ENCODE measurements at places on chromosomes 13 and 19.

GRCh38 chr13:94270556-94270955 lies 208.9 kb downstream of the DCT start:
- no peak for DNase-seq

GRCh38 chr19:49017666-49018351 lies 918 bp upstream of the LHB start:
- no peak for DNase-seq

- DNase-seq = peak; percentile 100
Measured at GRCh38 chr19:44890366-44891015, 563 bp upstream of the TOMM40 start.

DNA sequence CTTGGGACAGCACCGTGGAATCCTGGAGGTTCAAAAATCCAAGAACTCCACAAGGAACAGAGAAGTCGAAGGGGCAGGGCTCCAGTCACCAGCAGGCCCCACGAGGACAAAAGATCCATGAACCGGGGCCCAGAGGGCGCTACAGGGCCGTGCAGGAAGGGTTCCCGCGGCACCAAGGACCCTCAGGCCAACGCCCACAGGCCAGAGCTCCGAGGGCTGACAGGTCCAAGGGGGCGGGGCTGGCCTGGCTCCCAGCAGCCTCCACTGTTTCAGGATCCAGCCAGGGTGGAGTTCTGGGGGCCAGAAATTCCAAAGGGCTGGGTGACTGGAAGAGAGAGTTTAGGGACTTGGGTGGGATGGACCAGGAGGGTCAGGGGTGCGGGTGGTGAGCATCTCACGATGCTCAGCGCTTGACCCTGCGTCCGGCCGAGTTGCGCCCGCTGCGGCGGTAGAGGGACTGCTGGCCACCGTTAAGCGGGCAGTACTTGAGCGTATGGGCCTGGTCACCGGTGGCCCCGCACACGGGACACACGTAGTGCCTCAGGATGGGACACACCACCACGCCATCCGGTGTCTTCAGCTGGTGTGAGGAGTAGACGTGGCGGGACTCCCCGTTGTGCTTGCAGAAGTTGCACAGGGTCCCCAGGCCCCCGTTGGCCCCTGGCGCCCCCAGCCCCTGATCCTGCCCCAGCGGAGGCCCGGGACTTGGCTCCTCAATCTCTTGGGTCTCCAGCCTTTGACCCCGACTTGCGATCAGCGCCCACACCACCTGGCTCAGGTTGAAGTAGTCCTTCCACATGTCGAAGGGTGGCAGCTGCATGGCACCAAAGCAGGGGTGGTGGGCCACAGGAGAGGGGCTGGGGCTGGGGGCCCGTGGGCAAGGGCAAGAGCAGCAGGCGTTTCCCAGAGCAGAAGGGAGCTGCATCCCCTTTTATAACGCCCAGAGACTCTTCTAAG lies at the start of gene NANOS2:
NANOS2 (minus strand) TSS at position 905 of the 957 bp plus-strand sequence; CDS start at position 820, 85 bp downstream.
- no peak for DNase-seq

- DNase-seq = no peak
Measured at GRCh38 chr13:93244141-93244917, 17.7 kb downstream of the GPC6 start.

- DNase-seq = peak; percentile 1
Measured at GRCh38 chr13:19601749-19602725, 31.4 kb upstream of the MPHOSPH8 start.

- DNase-seq = no peak
Measured at GRCh38 chr13:45209229-45209628, 8.4 kb upstream of the KCTD4 start.

- DNase-seq = no peak
Measured at GRCh38 chr13:98068521-98068920, 74.4 kb upstream of the FARP1 start.

DNA sequence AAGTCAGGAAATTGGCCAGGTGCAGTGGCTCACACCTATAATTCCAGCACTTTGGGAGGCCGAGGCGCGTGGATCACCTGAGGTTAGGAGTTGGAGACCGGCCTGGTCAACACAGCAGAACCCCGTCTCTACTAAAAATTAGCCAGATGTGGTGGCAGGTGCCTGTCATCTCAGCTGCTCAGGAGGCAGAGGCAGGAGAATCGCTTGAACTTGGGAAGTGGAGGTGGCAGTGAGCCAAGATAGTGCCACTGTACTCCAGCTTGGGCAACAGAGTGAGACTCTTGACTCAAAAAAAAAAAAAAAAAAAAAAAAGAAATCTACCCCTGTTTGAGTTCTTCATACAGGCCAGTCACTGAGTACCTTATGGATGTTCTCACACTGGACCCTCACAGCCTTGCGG lies 42.0 kb downstream of the SLC15A1 start:
- no peak for DNase-seq

- DNase-seq = no peak
Measured at GRCh38 chr19:16228637-16229321, 31.1 kb downstream of the AP1M1 start.

- DNase-seq = no peak
Measured at GRCh38 chr13:100545684-100546061, 42.9 kb downstream of the GGACT start.

DNA sequence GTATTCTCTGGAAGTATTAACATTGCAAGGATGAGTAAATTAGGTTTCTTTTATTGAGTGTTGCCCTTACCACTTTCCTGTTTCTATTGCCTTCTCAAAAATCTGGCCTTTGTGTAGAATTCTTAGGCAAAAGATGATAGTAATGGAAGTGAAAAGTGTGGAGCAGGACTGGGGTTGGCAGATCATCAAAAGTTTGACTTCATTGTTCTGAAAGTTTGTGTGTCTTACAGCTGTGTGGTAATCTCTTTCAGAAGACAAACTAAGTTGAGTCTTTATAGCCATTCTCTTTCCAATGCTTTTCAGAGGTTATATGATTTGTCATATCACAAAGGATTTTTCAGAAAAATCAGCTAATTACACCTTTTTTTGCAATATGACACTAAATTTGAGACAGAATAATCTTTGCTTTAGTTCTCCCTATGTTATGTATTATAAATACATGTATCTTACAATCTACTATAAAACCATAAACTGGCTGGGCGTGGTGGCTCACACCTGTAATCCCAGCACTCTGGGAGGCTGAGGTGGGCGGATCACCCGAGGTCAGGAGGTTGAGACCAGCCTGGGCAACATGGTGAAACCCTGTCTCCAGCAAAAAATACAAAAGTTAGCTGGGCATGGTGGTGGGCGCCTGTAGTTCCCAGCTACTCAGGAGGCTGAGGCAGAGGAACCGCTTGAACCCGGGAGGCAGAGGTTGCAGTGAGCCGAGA lies 8.7 kb upstream of the KCNRG start:
- DNase-seq = no peak

DNA sequence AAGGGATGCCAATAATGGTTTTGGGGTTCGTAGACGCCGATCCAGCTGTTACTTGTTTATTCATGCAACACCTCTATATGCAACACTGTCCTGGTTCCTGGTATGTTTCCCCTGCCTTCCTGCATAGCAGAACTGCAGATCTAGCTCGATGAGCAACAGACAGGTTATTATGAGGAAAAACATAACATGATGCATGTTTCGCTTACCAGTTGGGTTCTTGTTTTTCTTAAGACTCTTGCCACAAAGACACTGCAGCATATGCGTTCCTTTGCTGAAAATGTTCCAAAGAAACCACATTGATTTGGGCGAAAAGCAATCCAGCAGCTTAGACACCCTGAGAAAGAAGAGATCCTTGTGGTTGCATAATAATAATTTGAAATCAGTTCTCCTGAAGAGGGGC lies 583 bp downstream of the FGF14 start:
- no peak for DNase-seq

- DNase-seq = no peak
Measured at GRCh38 chr19:49837425-49837824, 13.5 kb upstream of the PTOV1 start.

GRCh38 chr13:35856084-35856483 lies 275.1 kb downstream of the DCLK1 start:
- no peak for DNase-seq

DNA sequence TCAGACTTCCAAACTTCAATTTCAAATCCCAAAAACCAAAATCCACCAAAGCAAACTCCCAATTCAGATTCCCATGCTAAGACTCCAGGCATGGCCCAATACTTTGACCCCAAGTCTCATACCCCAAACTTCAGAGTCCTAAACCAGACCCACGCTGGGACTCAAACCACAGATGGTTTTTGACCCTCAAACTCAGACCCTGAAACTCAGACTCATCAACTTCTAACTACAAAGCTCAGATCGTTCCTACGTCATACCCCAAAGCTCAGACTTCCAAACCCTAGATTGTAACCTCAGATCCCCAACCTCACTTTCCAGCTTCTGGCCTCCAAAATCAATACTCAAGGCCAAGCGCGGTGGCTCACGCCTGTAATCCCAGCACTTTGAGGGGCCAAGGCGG lies 11.9 kb downstream of the RYR1 start:
- no peak for DNase-seq

DNA sequence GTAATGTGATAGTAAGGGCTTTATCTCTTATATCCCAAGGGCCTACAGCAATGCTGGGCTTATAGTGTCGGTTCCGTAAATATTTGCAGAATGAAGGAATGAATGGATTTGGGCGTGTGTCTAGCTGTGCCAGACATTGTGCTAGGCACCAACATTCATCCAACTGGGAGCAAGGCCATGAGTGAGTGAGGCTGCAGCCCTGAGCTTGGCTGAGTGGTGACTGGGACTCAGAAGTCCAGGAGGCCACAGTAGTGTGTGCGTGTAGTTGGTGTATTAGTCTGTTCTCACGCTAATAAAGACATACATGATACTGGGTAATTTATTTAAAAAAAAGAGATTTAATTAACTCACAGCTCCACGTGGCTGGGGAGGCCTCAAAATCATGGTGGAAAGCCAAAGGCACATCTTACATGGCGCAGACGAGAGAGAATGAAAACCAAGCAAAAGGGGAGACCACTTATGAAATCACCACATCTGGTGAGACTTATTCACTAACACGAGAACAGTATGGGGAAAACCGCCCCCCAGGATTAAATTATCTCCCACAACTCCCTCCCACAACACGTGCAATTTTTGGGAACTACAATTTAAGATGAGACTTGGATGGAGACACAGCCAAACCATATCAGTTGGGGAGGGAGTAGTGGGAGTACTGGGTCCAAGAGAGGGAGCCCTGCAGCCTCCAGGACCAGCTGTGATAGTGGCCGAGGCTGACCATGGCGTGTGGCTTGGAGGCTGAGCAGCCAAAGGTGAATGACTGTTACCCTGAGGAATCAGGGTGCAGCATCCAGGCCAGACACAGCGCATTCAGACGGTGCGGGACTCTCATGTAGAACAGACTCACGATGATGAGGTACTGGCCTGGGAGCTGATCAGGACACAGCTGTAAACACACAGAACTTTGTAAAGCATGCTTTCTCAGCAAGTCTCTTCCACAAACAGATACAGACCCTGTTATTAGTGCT lies 104.6 kb downstream of the TEX26 start:
- no peak for DNase-seq

GRCh38 chr13:43303033-43303729 lies 279.8 kb downstream of the DNAJC15 start:
- DNase-seq = peak; percentile 58

- no peak for DNase-seq
Measured at GRCh38 chr19:5805462-5806132, 730 bp downstream of the NRTN start.

DNA sequence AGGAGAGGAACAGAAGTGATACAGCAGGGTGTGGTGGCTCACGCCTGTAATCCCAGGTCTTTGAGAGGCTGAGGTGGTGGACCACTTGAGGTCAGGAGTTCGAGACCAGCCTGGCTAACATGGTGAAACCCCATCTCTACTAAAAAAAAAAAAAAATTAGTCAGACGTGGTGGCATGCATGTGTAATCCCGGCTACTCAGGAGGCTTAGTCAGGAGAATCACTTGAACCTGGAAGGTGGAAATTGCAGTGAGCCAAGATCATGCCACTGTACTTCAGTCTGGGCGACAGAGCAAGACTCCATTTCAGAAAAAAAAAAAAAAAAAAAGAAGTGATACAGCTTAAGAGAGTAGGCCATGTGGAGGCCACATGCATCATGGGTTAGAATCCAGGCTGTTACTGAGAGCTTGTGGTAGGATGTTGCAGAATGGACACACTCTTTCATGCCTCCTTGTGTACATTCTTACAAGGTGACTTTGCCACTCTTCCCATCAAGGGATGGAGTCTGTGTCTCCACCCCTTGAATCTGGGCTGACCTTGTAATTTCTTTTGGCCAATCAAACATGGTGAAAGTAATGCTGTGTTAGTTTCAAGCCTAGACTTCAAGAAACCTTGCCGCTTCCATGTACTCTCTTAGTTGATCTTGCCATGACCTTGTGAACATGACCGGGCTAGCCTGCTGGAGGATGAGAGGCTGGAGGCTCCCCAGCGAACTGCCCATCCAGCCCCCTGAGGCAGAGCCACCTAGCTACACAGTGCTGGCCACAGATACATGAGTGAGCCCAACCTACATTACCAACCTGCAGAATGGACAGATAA lies 12.3 kb downstream of the FAM187B start:
- no peak for DNase-seq

DNA sequence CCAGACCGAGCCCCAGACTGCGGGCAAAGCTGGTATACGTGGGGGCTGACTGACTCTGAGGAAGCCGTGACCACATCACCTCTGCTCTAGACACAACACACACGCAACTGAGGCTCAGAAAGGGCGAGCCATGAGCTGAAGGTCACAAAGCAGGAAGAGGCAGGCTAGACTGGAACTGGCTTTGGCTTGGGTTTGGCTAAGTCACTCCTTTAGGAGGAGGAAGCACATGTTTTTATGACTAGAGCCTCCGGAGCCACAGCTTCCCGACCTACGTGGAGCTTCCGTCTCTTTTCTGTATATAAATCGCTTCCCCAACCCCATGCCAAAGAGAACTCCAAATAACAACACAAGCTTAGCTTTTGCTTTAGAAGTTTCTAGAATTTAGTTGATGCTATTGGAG lies 48.0 kb downstream of the RFX2 start:
- no peak for DNase-seq

GRCh38 chr13:99575376-99576120 lies 74.3 kb downstream of the TM9SF2 start:
- no peak for DNase-seq

GRCh38 chr13:24925318-24926231 lies 161.6 kb downstream of the RNF17 start:
- no peak for DNase-seq

DNA sequence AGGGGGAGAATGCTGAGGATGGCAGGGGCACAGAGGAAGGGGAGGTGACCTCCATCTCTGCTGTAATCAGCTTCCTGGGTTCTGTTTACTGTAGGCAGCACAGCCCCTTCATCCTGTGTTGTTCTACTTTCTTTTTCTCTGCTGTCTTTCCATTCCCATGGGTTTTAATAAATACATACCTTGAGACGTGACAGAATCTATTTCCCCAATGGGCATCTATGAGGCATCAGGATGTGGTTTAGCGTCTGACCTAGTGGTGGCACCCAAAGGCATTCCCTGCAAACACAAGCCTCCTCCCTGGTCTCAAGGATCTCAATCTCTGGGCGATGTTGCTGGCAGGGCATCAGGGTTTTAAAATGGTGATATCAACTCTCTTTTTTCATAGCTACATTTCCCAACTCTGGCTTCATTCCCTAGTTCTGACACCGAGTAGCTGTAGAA lies 60.8 kb downstream of the ALOX5AP start:
- DNase-seq = no peak

GRCh38 chr19:18588611-18589379 lies at the start of gene REX1BD:
TSS of gene REX1BD (plus strand) at chr19:18588798. CDS start at chr19:18588802, 4 bp downstream.
- peak; percentile 56 for DNase-seq

All from substantia nigra (tissue), 51 donors.